ENCODE measurements at places on chromosomes 6 and 20. TPM values are rescaled to one million over a fixed set of nuclear protein-coding genes. Genes with fewer than 3 reads are reported as not detected.

- DNase-seq = no peak
Observed at GRCh38 chr6:151431337-151431736, 20.6 kb downstream of the RMND1 start.

- DNase-seq = no peak
Observed at GRCh38 chr6:104642871-104643270, 216.8 kb downstream of the HACE1 start.

GRCh38 chr6:159807150-159807858 lies 7.2 kb downstream of the PNLDC1 start:
- DNase-seq = no peak

SEC63 gene
- total RNA-seq = 146 TPM

MLIP gene
- 0.47 TPM for total RNA-seq
